ENCODE measurements at places on chromosomes 12 and 14.
A peak's percentile ranks its signal among the peaks of the same experiment; 100 is the strongest.

GRCh38 chr12:64991121-64991611 lies 129.9 kb downstream of the WIF1 start:
- DNase-seq, result no peak

DNA sequence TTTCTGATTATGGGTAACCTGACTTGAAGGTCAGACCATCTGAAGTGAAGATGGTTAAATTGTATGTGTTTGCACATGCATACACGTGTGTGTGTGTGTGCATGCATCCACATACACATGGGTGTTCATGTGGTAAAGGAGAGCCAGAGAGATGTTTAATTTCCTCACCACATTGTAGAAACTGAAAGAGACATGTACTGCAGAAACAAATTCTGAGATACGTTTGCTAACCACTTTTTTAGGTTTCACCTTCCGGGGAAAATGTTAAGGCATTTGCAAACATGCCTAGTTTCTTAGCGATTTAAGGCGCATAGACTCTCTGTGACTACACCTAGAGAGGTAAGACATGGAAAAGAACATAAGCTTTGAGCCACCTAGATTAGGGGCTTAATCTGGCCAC lies 362.9 kb downstream of the RAD51B start:
- peak; percentile 9 for DNase-seq

DNA sequence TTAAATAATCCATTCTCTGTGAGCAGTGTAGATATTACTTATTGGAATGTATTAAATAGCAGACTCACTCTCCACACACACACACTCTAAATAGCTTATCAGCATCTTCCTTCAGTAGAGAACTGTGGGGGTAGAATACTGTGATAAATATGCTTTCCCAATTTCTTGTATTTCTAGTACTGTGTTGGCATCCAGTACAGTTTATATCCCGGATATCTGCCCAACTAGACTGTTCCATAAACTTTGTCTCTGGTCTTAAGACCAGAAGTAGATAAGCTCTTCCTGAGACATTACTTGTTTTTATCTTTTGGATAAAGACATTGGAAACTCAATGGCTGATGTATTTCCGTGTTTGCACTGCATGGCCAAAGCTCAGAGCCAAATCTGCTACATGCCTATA lies 136.2 kb upstream of the PDZRN4 start:
- DNase-seq, result no peak

DNA sequence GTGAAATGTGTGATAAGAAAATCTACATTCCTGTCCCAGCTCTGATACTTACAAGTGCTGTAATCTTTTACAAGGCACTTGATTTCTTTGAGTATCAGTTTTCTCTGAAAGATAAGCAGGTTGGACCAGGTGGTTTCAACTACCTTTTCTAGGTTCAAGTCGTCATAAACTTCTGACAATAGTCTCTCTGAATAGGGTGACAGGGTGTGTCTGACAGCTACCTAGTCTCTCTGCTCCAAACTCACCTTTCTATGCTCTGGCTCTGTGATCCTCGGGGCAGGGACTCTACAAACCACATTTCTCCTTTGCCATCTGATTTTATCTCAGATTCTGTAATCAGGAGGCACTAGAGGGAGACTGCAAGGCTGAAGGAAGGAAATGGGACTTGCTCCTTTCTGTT lies 137.7 kb upstream of the SYT1 start:
- no peak for DNase-seq

DNA sequence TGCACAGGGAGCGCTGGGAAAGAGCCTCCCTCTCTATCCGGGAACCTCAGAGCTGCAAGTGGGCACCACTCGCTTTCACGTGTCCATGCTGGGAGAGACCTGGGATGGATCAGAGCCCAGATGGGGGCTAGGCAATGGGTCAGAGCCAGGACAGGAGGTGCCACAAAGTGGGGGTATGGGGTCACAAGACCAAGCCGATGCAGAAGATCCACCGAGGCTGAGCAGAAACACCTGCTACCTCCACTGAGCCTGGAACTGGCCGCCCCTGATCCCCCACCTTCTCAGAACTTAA lies 180.9 kb upstream of the SFSWAP start:
- DNase-seq, result no peak

GRCh38 chr12:121568971-121569751 lies 11.7 kb downstream of the KDM2B start:
- DNase-seq, result no peak

DNA sequence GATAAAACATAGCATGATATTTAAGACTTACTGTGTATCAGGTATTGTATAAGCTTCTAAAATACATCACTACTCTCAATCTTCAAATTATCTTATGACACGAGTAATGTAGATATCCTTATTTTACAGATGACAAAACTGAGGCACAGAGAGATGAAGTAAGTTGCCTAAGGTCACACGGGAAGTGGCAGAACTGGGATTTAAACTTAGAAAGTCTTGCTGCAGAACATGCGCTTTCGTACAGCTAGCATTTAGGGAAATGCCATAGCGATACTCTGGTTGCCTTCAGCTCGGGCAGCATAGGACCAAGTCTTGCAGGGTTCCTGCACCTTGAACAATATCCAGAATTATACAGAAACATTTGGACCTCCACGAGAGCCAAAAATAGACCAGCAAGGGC lies 162.4 kb downstream of the BRMS1L start:
- DNase-seq, result no peak

Data from stimulated activated CD4-positive, alpha-beta T cell treated with anti-CD3 and anti-CD28 coated beads, Interleukin-4, amount 100 ng/mL, for 24 hours (primary cell).